ENCODE measurements at places on chromosomes 6 and 20. TPM values are rescaled to one million over a fixed set of nuclear protein-coding genes. Genes with fewer than 3 reads are reported as not detected.

Gene EPPIN
- not detected for total RNA-seq

Gene CTSZ
- 14.7 TPM for total RNA-seq

Gene CLDN20
- total RNA-seq, result not detected

Gene CLVS2
- total RNA-seq, result not detected

Gene SCP2D1
- not detected for total RNA-seq

Gene TINAG
- not detected for total RNA-seq

Gene SIRPG
- 28.3 TPM for total RNA-seq

Gene FAXC
- not detected for total RNA-seq

GRCh38 chr6:73309535-73309784 is 44.6 kb downstream of the DPPA5 start:
- H3K4me1 ChIP-seq, result peaks cover 17% of the 10 kb centered on the region
- H3K4me3 ChIP-seq, result peak overlapping the region; percentile 90
- no peaks in the 10 kb centered on the region for H3K36me3 ChIP-seq
- no peak for DNase-seq
- no peaks in the 10 kb centered on the region for H3K27me3 ChIP-seq
- no peak overlapping the region for H3K27ac ChIP-seq

GRCh38 chr6:138227316-138227781 is 9.1 kb upstream of the PBOV1 start:
- no peak overlapping the region for H3K27ac ChIP-seq
- peaks cover 4% of the 10 kb centered on the region for H3K27me3 ChIP-seq
- H3K4me3 ChIP-seq, result no peak overlapping the region
- no peaks in the 10 kb centered on the region for H3K36me3 ChIP-seq
- H3K4me1 ChIP-seq, result no peaks in the 10 kb centered on the region
- no peak for DNase-seq

DNA sequence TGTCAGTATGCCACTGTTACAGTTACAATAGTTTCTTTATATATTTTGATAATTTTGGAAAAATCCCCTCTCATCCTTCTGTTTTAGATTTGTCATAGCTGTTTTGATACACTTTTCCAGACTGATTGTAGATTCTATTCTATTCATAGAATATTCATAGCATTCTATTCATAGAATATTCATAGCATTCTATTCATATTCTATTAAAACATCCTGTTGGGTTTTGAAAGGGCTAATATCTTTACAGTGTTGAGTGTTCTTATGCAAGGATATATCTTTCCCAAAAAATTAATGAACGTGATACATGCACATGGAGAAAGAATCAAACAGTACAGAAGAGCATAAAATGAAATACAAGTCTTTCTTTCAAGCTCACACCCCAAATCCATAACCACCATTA is 38.0 kb downstream of the MACROD2 start:
- H3K27me3 ChIP-seq, result no peaks in the 10 kb centered on the region
- no peak overlapping the region for H3K27ac ChIP-seq
- H3K36me3 ChIP-seq, result no peaks in the 10 kb centered on the region
- no peaks in the 10 kb centered on the region for H3K4me1 ChIP-seq

GRCh38 chr6:129317931-129318820 is 391.8 kb downstream of the ARHGAP18 start:
- no peak overlapping the region for H3K27ac ChIP-seq
- H3K27me3 ChIP-seq, result peaks cover 6% of the 10 kb centered on the region
- no peak for DNase-seq

DNA sequence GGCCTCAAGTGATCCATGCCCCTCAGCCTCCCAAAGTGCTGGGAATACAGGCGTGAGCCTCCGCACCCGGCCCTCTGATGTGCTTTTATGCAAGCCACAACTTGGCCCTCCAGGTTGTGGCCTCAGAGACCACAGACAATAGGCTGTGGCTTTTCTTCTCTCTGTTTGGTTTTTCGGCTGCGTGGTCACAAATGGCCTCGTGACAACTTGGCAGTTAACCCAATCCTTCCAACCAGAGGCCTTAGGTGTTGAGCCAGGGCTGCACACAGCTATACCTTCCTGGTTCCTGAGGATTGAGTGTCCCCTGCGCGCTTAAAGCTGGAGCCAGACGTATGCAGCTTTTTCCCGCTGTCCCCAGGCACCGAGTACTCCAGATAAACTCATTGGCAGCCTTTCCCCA is 6.3 kb upstream of the TGM3 start:
- H3K36me3 ChIP-seq, result no peaks in the 10 kb centered on the region

GRCh38 chr6:148745926-148746325 is 904 bp upstream of the UST start:
- H3K4me1 ChIP-seq, result peaks cover 31% of the 10 kb centered on the region
- peak overlapping the region; percentile 64 for H3K4me3 ChIP-seq
- no peak for DNase-seq

GRCh38 chr6:82381278-82381677 is 17.7 kb downstream of the TPBG start:
- H3K36me3 ChIP-seq, result no peaks in the 10 kb centered on the region
- no peak for DNase-seq
- H3K4me3 ChIP-seq, result no peak overlapping the region
- H3K27me3 ChIP-seq, result no peaks in the 10 kb centered on the region
- H3K4me1 ChIP-seq, result no peaks in the 10 kb centered on the region

DNA sequence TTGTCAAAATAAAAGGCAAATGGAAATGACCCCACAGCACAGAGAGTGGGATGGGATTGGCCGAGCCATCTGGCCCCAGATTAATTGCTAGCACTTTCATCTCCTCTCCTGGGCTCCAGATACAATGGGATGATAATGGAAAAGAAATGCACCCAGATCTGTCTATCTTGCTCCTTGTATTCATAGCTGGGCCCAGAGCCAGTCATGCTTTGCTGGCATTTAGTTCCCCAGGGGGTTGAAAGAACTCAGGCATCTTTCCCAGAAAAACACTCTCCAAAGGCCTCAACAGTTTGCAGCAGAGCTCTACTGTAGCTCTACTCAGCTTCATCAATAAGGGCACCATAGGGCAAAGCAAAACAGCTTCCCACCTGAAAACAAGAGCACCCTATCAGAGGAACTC is 116.0 kb upstream of the FOXA2 start:
- H3K4me3 ChIP-seq, result no peak overlapping the region
- H3K4me1 ChIP-seq, result no peaks in the 10 kb centered on the region
- no peak overlapping the region for H3K27ac ChIP-seq
- H3K27me3 ChIP-seq, result no peaks in the 10 kb centered on the region
- H3K36me3 ChIP-seq, result no peaks in the 10 kb centered on the region

GRCh38 chr6:132751306-132751705 is 6.4 kb downstream of the VNN2 start:
- DNase-seq, result no peak
- H3K27ac ChIP-seq, result no peak overlapping the region
- no peaks in the 10 kb centered on the region for H3K27me3 ChIP-seq
- H3K36me3 ChIP-seq, result peaks cover 15% of the 10 kb centered on the region
- H3K4me1 ChIP-seq, result peaks cover 7% of the 10 kb centered on the region

GRCh38 chr6:30880698-30881252 is 3.5 kb upstream of the DDR1 start:
- H3K36me3 ChIP-seq, result no peaks in the 10 kb centered on the region
- no peaks in the 10 kb centered on the region for H3K27me3 ChIP-seq
- H3K4me1 ChIP-seq, result peaks cover 38% of the 10 kb centered on the region
- no peak overlapping the region for H3K4me3 ChIP-seq
- no peak overlapping the region for H3K27ac ChIP-seq

GRCh38 chr6:15417811-15418210 is 171.9 kb downstream of the JARID2 start:
- peaks cover 5% of the 10 kb centered on the region for H3K36me3 ChIP-seq
- H3K27ac ChIP-seq, result no peak overlapping the region
- no peak overlapping the region for H3K4me3 ChIP-seq
- no peaks in the 10 kb centered on the region for H3K27me3 ChIP-seq

GRCh38 chr6:93496548-93496947 is 77.2 kb upstream of the EPHA7 start:
- DNase-seq, result no peak
- no peak overlapping the region for H3K4me3 ChIP-seq
- no peaks in the 10 kb centered on the region for H3K36me3 ChIP-seq
- no peak overlapping the region for H3K27ac ChIP-seq
- H3K27me3 ChIP-seq, result no peaks in the 10 kb centered on the region

DNA sequence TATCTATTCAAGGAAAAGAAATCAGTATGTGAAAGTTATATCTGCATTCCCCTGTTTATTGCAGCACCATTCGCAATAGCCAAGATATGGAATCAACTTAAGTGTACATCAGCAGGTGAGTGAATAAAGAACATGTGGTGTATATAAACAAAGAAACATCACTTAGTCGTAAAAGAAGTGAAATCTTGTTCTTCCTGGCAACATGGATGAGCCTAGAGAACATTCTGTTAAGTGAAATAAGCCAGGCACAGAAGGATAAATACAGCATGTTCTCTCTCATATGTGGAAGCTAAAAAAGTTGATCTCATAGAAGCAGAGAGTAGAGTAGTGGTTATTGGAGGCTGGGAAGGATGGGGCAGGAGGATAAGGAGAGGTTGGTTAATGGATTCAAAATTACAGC is 287.9 kb upstream of the FERMT1 start:
- no peak for DNase-seq
- H3K4me3 ChIP-seq, result no peak overlapping the region
- no peak overlapping the region for H3K27ac ChIP-seq
- H3K4me1 ChIP-seq, result no peaks in the 10 kb centered on the region

DNA sequence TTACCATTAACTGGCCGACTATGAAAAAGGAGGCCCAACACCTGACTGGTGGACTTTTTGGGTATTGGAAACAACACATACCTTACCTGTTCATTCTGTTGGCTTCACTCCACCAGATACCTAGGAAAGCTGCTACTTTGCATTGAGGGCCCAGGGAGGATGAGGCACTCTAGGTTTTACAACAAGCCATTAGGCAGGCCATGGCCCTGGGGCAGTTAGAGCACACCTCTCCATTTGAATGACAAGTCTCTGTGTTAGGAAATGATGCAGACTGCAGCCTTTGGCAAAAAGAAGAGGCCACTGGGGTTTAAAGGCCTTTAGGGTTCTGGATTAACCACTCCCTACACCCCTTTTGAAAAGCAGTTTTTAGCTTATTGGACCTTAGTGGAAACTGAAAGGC is 144.3 kb downstream of the OR2B2 start:
- no peak overlapping the region for H3K4me3 ChIP-seq
- H3K4me1 ChIP-seq, result peaks cover 9% of the 10 kb centered on the region
- H3K27ac ChIP-seq, result no peak overlapping the region
- no peak for DNase-seq
- H3K27me3 ChIP-seq, result no peaks in the 10 kb centered on the region
- H3K36me3 ChIP-seq, result no peaks in the 10 kb centered on the region

DNA sequence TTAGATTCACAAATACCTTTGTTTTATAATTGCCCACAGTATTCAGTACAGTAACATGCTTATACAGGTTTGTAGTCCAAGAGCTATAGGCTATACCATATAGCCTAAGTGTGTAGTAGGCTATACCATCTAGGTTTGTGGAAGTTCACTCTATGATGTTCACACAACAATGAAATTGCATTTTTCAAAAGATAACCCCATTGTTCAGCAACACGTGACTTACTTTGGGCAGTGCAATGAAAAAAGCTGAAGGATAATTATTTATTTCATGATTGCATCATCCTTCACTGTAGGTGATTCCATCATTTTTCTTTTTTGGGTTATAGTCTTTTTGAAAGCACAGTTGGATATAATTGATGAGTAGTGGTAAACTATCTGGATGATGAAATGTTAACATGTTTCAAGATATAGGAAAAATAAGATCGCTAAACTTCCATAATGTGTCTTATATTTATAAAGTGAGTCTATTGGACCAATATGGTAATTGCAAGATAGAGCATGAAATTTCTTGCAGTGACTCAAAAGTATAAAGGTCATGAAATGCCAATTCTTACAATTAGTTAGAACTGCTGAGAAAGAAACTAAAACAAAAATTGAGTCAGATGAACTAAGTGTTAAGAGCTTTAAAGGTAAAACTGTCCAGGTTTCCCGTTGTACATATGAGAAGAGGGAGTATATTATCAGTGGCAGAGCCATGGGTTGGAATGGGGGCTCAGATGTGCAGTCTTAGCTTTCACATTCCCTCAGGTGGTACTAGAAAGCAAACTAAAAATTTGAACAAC is 164.4 kb downstream of the ZFAND3 start:
- no peak overlapping the region for H3K4me3 ChIP-seq
- no peaks in the 10 kb centered on the region for H3K36me3 ChIP-seq
- H3K27ac ChIP-seq, result no peak overlapping the region
- no peak for DNase-seq

DNA sequence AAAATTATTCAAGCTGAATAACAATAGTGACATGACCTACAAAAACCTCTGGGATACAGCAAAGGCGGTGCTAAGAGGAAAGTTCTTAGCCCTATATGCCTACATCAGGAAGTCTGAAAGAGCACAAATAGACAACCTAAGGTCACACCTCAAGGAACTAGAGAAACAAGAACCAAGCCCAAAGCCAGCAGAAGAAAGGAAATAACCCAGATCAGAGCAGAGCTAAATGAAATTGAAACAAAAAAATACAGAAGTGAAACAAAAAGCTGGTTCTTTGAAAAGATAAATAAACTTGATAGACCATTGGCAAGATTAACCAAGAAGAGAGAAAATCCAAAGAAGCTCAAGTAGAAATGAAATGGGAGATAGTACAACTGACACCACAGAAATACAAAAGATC is 47.6 kb upstream of the NOTCH4 start:
- no peaks in the 10 kb centered on the region for H3K4me1 ChIP-seq
- no peak overlapping the region for H3K4me3 ChIP-seq
- peak overlapping the region; percentile 33 for H3K27ac ChIP-seq
- no peaks in the 10 kb centered on the region for H3K27me3 ChIP-seq
- peak; percentile 63 for DNase-seq
- no peaks in the 10 kb centered on the region for H3K36me3 ChIP-seq

GRCh38 chr6:128519931-128520435 is 416 bp downstream of the PTPRK start:
- H3K4me3 ChIP-seq, result peak overlapping the region; percentile 80
- H3K4me1 ChIP-seq, result peaks cover 26% of the 10 kb centered on the region
- H3K36me3 ChIP-seq, result no peaks in the 10 kb centered on the region
- H3K27me3 ChIP-seq, result peaks cover 63% of the 10 kb centered on the region
- no peak overlapping the region for H3K27ac ChIP-seq
- no peak for DNase-seq

GRCh38 chr6:27867945-27868300 is 44.3 kb downstream of the OR2B2 start:
- no peak overlapping the region for H3K4me3 ChIP-seq
- no peaks in the 10 kb centered on the region for H3K36me3 ChIP-seq

- H3K4me3 ChIP-seq, result no peak overlapping the region
- H3K4me1 ChIP-seq, result no peaks in the 10 kb centered on the region
- H3K27ac ChIP-seq, result no peak overlapping the region
- H3K27me3 ChIP-seq, result no peaks in the 10 kb centered on the region
Observed at GRCh38 chr6:24603241-24603640, 42.8 kb downstream of the KIAA0319 start.

DNA sequence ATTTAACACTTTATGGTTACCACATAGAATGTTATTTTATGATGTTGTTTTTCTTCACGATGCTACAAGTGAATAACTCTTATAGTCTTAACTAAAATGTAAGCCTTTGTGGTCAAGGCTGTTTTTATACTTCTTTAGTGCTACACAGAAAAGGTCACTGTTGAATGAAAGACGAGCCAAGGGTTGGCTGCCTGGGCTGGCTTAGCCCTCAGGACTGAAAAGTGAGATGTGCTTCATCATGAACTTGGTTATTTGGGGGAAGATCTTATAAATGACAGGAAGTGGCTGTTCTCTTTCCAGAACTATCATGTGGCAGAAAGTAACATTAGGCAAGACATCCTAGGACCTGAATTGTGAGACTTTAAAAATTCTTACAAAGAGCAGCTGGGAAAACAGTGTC is 404.0 kb downstream of the BTBD3 start:
- H3K4me1 ChIP-seq, result no peaks in the 10 kb centered on the region
- no peaks in the 10 kb centered on the region for H3K36me3 ChIP-seq
- DNase-seq, result no peak
- H3K4me3 ChIP-seq, result no peak overlapping the region

All from CD4-positive, alpha-beta T cell (primary cell).